ENCODE measurements at places on chromosomes 2 and 18.

- peak; percentile 62 for DNase-seq
Measured at GRCh38 chr2:9821805-9822445, 21.3 kb upstream of the TAF1B start.

DNA sequence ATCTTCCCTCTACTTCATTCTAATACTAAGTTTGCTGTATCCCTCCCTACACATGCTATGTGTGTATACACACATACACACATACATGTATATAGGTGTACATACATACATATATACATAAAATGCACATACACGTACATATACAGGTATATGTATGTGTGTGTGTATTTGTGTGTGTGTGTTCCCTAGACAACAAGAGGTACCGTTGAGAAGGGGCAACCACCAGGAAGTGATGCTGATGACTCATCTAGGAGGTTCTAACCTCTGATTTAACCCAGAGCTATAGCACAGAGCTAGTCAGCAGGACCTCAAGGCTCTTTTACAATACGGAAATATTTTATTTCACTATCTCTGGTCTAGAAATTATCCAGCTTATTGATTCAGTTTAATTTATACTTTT is 139.2 kb downstream of the LAMA3 start:
- no peak for DNase-seq

DNA sequence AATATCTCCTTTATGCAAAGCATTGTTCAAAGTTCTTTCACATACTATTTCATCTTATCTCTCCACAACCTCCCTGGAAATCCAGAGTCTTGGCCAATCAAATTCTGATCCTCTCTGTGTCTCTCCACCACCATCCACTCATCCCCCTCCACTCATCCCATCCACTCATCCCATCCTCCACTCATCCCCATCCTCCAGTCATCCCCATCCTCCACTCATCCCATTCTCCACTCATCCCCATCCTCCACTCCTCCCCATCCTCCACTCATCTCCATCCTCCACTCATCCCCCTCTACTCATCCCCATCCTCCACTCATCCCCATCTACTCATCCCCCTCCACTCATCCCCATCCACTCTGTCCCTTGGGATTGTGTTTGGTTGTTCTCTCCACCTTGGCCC is 101.1 kb downstream of the BCL2 start:
- no peak for DNase-seq

DNA sequence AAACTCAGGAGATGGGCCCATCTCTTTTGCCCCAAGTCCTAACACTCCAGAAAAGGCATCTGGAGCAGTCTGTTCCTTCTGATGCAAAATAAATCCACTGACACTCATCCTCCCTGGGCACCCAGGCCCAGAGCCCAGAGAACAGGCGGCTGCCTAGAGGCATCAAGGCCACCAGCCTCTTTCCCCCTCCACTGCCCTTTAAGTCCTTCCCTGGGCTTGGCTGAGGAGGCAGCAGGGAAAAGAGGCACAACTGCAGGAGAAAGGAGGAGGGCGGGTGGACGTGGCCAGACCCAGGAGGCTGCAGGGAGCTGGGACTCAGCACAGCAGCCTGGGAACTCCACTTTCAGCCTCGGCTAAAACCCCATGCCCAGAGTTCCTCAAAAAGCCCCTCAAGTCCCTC is 99.7 kb upstream of the ID2 start:
- DNase-seq: no peak

DNA sequence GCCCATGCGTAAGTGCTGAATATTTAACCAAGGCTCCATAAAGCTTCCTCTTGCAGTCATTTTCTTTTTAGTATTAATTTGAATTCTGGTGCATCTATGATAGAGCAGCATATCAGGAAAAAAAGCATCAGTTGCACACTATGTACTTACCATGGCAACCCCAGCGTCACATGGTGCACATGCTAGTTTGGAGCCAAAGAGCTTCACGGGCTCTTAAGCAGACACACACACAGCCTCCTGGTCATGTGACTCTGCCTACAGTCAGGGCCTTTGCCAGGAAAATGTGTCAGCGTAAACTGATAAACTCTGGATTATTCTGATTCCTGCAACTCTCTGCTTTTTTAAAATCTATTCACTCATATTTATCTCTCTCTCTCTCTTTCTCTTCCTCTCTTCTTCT is 30.2 kb downstream of the NYAP2 start:
- DNase-seq: peak; percentile 82

GRCh38 chr18:777021-777420 is 35.0 kb downstream of the YES1 start:
- DNase-seq: no peak

GRCh38 chr2:212299943-212300342 is 238.7 kb downstream of the ERBB4 start:
- DNase-seq: peak; percentile 82

DNA sequence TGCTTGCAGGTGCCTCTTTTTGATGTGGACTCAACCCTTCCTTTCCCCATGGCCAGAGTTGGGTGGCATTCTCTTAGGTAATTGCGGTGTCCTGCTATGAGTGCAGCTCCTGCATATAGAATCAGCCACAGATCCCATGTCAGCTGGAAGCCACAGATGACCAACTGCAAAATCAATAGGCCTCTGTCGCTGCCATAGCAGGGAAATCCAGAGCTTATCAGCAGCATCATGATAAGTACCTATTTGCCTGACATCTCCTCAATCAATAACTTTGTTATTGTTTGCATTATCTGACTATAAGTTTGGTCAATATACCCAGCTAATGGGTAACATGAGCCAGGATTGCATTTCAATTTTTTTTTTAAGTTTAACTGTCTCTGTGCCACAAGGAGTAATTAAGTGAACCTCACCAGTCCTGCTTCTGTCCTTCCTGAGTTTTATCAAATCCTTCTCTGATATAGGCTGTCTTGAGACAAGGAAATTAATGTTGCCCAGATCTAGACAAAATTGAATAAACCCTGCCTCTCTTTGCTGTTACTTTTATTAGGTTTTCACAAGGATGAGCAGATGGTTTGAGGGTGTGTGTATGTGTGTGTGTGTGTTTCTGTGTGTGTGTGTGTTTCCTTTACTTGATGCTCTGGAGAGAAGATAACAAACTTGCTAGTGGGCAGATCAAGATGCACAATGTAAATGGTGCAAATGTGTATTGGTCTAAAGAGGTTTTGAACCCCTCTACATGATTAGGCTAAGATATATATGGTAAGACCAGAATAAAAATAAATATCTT is 59.6 kb upstream of the CREB1 start:
- DNase-seq: peak; percentile 46

DNA sequence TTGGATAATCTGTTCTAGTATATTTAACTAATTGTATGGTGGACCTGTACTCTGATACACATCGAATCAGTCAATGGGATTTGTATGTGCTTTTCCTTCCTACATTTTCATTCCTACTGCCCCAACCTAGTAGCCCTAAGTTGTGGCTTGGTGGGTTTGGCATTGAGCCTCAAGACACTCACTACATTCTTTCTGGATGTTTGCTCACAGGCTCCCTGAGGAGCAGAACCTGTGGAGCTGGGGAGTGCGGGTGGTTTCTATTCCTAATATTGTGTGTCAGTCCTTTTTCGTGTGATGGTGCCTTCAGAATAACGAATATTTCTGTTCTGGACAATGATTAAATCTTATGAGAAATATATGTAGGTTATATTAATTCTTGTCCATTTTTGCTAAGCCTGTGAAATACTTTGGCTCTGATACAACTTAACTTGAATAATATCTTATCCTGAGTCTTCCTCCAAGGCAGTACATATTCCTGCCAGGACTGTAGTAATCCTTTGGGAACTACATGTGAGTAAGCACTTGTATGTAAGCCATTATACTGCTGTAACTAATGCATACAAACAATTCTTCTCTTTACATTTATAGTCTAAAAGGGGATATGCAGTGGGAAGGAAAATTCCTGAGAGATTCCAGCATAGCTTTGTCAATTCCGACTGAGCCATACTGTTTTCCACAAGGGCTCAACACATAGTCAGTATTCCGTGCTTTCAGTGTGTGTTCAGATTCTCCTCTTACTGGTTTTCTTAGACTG is 150.6 kb downstream of the AGPS start:
- peak; percentile 59 for DNase-seq

DNA sequence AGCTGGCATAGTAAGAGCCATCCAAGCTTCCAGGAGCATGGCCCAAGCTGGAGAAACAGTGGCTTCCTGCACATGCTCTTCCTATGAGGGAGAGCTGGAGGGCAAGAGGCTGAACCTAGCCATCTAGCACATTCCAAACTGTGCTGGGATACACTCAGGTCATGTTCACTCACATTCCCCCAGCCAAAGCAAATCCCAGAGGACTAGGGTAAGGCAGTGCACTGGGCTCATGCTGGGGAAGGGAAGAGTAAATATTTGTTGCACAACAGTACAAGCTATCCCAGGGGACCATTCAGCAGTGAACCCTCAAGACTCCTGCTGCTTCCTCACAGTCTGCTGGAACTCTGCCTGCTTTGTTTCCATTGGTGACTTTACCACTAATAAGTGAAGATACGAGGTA is 20.7 kb upstream of the GYPC start:
- peak; percentile 58 for DNase-seq

DNA sequence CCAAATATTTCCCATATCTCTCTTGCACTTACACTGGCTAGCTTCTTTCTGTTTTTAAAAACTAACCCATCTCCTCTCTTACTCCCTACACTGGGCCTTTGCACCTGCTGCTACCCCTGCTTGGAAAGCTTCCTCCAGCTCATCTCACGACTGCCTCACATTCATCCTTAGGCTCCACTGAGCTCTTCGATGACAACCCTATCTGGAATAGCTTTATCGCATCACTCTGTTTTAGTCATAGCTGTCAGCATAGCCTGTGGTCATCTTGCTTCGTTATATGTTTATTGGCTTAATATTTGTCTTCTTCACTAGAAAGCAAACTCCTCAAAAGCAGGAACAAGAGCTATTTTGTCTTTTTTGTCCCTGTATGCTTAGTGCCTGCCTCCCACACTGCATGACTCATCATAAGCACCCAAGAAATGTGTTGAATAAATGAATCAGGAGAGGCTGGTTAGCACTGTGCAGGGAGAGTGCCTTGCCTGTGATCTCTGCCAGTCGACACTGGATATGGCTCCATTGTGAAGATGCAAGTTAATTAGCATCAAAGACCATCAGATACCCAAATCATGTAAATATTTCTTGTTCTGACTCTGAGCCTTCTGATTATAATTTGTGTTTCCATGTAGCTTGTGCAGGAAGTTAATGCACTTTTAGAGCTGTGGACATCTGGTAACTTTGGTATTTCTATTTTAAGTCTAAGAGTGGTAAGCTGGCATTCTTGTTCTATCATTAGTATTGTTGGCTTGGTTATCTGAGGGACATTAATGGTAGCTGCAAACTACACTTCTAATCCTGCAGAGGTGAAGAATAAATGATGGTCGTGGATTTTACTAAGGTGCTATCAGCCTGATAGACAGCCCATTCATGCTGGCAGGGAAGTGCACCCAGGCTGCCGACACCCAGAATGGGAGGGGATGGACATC is 10.3 kb upstream of the DYTN start:
- no peak for DNase-seq

DNA sequence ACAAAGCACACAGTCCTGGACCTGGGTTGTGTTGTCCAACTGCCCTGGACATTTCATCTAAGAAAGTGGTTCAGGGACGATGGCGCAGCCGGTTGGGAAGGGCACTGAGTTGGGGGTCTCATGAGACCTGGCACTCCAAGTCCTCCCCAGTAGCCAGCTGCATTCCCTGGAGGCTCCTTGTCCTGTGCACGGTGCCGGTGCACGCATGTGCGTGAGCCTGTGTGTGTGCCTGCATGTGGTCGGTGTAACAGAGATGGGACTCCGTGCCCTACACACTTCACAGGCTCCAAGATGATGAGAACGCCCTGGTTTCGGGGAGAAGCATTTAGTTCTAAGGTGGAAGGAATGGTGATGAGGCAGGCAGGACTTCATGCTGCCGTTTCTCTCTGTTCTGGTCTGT is 124.9 kb upstream of the PXDN start:
- no peak for DNase-seq

DNA sequence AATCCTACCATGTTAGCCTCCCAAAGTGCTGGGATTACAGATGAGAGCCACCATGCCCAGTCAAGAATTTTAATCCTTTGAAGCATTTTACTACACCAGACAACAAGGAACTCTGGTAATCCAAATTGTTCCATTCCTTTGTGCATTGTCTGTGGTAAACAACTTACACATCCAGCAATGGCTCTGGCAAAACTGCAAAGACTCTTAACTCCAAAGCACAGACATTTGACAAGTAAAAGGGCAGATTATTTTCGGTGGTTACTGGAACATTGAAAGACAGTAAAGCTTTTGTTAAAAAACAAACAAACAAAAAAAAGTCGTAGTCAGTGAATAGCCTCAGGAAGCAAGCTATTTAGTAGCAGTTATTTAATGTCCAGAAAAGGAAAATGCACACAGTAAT is 33.2 kb upstream of the RMND5A start:
- DNase-seq: no peak

- DNase-seq: no peak
Measured at GRCh38 chr2:43107679-43108078, 118.7 kb downstream of the ZFP36L2 start.

- DNase-seq: no peak
Measured at GRCh38 chr18:72541871-72542332, 2.2 kb downstream of the CBLN2 start.

- no peak for DNase-seq
Measured at GRCh38 chr18:36328916-36329315, 31.4 kb downstream of the FHOD3 start.

- DNase-seq: no peak
Measured at GRCh38 chr2:47485177-47485576, 82.2 kb downstream of the MSH2 start.

- DNase-seq: peak; percentile 18
Measured at GRCh38 chr2:30701782-30702181, 105.5 kb downstream of the CAPN13 start.

DNA sequence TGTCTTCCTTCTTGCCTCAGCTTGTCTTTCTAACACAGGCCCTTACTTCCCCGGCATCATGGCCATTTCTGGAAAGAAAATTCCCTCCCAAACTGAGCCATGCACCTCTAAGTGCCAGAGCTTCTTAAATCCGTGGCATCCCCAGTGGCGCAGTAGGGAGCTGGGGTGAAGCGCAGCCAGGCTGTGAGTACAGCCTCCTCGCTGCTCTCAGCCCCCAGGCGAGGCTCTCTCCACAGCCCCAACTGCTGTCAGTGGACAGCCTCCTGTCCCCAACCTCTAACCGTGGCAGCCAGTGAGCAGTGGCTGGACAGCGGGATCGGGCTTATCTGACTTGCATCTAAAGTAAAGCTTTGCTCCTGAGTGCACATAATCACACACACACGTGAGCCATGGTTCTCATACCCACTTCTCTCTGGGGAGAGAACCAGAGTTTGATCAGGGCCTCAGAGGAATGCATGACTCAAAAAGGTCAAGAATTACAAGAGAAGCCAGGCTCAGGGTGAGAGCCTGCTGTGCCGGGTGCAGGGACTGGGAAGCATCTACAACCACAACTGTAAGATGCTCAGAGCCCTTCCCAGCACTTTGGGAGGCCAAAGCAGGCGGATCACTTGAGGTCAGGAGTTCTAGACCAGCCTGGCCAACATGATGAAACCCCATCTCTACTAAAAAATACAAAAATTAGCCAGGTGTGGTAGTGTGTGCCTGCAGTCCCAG is 50.7 kb downstream of the SFXN5 start:
- DNase-seq: no peak

GRCh38 chr2:188524519-188525113 is 232.9 kb downstream of the GULP1 start:
- peak; percentile 42 for DNase-seq

Data from NCI-H2171 treated with DMSO at 0.1 percent for 48 hours (cell line).